Cortex of kidney (tissue), 1 donor: ENCODE measurements at places on chromosomes 5 and 9.

DNA sequence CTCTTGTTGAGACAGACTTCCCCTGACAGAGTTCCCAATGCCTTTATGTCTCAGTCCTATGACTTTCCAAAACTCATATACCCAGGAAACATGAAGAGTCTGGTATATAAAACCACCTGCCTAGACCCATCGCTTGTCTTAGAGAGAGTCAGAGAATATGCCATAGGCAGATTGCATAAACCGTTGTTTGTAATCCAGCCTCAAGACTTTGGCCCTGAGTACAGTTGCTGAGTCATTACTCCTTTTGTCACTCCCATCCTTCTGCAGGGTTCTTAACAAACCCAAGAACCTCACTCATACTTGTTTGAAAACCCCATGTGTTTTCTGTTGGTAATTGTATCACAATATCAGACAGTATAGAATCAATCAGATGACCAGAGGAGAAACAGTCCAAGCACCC is 616.3 kb downstream of the SLCO4C1 start:
- DNase-seq: no peak

- no peak for DNase-seq
Observed at GRCh38 chr5:43674536-43674935, 71.6 kb downstream of the NNT start.

GRCh38 chr5:5183933-5184332 is 43.8 kb downstream of the ADAMTS16 start:
- DNase-seq: no peak

DNA sequence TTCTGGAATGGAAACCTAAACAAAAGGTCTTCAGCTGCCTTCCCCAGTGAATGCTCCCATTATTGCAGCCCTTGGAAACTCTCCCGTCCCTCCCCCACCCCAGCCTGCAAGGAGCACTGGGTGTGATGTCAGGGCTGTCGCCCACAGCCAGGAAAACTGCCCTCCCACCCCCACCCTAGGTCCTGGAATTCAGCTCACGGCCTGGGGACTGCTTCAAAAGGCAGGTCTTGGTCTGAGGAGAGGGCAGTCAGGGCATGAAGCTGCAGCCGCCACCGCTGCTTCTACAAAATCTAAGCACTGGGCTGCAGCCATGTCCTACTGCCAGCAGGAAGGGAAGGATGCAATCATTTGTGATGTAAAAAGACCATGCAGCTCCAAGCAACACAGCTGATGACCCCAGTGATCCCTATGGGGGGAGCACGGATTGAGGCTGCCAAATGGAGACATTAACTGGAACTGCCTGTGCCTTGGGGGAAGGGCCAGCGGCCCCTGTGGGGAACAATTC is 11.4 kb downstream of the GRHPR start:
- no peak for DNase-seq

DNA sequence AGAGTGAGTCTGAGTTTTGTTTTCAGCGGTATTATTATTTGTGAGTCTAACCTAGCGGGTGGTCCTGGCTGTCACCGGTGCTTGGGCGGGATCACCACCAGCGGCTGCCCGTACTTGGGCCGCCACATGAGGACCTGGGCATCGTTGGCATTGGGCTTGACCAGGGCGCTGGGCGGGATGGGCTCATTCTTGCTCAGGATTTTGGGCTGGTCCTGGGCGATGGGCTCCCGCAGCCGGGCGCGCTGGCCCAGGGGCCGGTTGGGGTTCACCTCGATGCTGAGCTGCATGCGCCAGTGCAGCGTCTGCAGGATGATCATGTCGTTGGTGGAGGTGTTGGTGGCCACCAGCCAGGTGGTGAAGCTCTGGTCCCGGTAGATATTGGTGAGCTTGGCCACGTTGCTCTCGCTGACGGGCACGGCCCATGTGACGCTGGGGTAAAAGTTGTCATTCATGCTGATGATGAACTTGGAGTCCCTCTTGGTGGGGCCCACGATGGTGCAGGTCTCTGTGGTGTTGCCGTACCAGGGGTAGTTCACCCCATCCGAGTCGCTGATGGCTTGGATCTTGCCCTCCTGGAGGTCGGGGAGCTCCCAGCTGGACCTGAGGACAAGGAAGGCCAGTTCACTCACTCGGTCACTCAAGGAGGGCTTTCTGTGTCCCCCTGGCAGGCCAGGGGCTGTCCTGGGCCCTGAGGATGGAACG is 15.4 kb downstream of the FAM78A start:
- no peak for DNase-seq

DNA sequence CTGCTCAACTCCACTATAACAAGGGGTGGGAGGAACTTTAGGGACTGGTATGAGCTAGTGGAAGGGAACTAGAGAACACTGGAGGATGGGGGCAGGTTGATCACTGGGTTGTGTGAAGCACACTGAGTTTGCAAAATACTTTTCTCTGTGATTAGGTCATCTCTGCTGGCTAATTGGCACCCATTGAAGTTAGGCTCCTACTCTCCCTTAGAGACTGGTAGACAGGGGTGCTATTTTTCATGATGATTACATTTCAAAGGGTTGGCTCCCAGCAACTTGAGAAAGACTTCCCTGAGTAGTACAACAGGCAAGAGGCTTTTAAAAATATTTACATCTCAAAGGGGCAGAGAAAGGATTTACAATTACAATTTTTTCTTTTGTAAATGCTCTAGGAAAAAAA is 50.4 kb upstream of the MTAP start:
- no peak for DNase-seq

DNA sequence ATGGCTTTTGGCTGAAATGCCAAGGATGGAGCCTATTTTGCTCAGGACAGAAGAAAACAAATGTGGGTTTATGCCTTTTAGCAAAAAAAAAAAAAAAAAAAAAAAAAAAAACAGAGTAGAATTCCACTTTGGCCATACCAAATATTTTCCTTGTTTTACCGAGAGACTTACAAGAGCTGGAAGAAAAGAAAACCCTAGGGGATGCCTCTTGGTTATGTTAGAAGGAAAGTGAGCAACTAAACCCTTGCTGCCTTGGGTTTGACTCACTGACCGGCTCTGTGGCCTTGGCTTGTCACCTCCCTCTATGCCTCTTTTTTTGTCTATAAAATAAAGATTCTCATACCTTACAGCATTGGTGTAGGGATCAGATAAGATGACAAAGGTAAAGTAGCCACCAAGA is 69.6 kb upstream of the ABCA1 start:
- DNase-seq: no peak

DNA sequence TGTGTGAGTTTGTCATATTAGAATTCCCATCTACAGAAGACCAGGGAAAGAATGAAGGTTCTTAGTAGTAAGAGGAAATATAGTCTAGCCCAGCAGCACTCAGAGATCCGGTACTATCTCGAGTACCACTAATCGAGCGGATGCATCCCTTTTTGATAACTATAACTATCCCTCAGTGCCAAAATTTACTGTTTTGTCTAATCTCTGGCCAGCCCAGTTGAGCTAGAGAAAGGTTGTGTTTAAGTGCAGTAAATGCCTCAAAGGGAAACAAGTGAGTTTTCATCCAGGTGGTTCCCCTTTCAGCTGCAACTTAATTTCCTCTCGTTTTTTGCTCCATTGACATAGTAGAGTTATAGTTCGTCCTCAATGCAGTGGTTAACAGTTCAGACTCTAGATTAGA is 146.7 kb downstream of the GPBP1 start:
- DNase-seq: no peak

- DNase-seq: no peak
Observed at GRCh38 chr5:72079288-72079687, 28.0 kb upstream of the MAP1B start.
